Cortex of kidney (tissue), 1 donor: ENCODE measurements at places on chromosomes 7 and 10.

DNA sequence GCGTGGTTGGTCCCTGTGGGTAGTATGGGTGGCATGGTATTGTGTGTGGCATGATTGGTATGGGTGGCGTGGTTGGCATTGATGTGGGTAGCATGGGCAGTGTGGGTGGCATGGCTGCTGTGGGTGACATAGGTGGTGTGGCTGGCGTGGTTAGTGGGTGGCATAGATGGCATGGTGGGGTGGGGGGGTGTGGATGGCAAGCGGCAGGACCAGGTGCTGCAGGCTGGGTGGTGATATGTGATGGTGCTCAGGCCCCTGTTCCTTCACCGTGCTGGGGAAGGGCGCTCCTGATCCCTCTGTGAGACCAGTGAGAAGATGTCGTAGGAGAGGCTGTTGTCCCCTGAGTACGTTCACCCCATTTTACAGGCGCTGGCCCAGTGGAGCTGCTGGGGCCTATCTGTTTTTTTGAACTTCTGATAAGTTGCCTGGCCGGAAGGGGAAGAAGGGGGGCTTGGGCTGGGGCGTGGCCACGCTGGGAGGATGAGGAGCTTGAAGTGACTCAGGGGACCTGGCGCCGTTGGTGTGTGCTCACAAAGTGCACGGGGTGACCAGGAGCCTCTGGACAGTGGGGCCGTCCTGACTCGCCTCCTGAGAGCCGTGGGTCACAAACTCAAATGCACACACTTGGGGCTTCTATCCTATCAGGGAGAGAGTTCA, 17.5 kb downstream of the INPP5A start:
- no peak for DNase-seq

GRCh38 chr7:2104107-2104710, 128.5 kb downstream of the MAD1L1 start:
- no peak for DNase-seq

DNA sequence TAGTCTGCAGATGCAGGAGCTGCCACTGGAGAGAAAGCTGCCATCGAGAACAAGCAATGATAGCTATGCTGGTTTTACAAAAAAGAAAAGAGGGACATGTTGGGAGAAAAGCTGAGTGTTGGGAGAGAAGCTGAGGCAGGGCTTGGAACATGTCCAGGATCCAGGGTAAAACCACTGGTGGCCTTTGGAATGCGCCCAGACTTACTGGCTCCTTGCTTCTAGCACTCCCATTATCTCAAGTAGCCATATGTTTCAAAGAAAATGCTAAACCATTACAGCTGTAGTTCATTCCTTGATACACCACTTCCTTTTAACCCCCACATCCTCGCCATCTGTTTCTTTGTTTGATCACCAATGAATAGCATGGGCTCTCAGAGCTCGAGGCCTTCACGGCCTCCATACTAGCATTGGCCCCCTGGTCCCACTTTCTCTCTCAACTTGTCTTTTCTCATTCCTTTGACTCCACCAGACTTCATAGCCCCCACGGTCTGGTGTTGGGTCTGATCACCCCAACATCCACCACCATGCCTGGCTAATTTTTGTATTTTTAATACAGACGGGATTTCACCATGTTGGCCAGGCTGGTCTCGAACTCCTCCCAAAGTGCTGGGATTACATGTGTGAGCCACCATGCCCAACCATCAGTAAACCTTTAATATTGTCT, 23.8 kb upstream of the PLAC9 start:
- DNase-seq: no peak

DNA sequence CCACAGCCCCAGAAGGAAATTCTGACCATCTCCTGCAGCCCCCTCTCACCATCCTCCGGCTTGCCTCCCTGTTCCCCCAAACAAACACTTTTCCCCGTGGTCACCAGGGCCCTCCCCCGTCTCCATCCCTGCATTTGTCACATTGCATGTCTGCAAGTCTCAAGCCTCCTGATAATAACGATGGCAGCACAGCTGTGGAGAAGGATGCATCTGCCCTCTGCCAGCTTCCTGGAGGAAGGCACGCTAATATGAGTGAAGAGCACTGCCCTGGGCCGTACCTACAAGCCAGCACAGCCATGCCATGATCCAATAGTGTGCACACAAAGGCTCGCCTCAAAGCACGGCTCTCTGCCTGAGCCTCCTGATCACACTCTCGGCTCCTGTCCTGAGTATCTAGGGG, 98.5 kb downstream of the SLIT1 start:
- DNase-seq: no peak

GRCh38 chr10:33302208-33302829, 32.1 kb downstream of the NRP1 start:
- DNase-seq: no peak

GRCh38 chr10:132590094-132590751, 52.6 kb downstream of the INPP5A start:
- DNase-seq: no peak

GRCh38 chr7:73864981-73865711, 4.2 kb downstream of the TMEM270 start:
- DNase-seq: no peak

DNA sequence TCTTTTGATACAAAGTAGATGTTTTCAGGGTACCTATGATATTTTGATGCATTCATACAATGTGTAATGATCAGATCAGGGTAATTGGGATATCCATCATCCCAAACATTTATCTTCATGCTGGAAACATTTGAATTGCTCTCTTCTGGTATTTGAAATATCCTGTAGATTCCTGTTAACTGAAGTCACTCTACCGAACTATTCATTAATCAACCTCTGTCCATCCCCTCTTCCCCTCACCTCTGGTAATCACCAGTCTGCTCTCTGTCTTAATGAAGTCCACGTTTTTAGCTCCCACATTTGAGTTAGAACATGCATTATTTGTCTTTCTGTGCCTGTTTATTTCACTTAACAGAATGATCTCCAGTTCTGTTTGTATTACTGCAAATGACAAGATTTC, 11.3 kb downstream of the MTG1 start:
- DNase-seq: no peak

- DNase-seq: no peak
Observed at GRCh38 chr10:111578076-111578475, 501.2 kb downstream of the ADRA2A start.

GRCh38 chr7:76071316-76072242, 23.7 kb downstream of the MDH2 start:
- no peak for DNase-seq

- DNase-seq: no peak
Observed at GRCh38 chr7:149093228-149093627, 2.7 kb upstream of the ZNF786 start.

DNA sequence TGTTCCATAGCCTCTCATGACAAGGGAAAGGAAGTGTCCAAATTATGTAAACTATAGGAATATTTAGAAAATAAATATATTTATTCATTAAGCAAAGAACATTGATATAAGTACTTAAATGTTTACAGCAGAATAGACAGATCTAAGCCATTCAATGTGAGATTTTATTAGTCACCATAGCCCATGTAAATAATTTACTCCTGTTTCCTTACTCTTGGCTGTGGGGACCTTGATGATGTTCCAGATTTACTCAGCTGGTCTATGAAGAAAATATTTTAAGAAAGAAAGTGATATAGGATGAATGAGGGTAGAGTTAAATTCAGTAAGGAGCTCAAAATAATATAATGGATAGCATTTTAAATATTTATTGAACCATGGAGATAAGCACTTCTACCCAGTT, 442.6 kb upstream of the KLF6 start:
- no peak for DNase-seq

GRCh38 chr10:96765406-96766240, 45.3 kb upstream of the PIK3AP1 start:
- DNase-seq: no peak

DNA sequence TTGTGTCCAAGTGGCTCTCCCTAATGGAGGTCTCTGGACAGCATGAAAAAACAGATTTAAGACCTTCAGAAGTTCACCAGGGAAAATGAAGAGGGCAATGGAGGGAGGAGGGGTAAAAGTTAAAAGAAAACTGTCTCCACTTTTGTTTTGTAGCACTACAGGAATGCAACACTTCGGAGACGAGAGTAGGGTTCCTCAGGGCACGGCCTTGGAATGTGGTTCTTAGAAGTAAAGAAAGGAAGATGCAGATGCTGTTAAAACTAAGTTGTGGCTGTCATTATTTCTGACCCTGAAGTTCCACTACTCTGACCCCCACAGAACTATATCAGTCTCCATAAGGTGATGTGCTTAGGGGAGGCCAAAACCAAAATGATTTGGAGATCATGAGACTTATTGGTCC, 335.1 kb downstream of the XPNPEP1 start:
- DNase-seq: no peak

DNA sequence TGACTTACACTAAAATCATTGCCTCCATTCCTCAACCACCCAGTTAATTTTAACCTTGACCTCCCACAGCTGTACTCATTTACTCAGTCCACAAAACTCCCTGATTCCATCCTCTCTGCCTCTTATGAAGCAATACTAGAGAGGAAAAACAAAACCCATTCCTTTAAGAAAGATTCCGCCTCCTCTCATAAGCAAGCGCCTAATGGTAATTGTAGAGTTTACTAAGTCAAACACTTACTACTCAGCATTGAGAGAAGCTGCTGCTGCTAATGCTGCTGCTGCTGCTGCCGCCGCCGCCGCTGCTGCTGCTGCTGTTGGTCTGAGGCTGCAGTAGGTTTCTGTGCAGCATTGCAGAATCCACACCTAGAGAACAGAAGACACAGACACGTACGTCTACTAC, 2.1 kb upstream of the ADD3 start:
- DNase-seq: no peak

DNA sequence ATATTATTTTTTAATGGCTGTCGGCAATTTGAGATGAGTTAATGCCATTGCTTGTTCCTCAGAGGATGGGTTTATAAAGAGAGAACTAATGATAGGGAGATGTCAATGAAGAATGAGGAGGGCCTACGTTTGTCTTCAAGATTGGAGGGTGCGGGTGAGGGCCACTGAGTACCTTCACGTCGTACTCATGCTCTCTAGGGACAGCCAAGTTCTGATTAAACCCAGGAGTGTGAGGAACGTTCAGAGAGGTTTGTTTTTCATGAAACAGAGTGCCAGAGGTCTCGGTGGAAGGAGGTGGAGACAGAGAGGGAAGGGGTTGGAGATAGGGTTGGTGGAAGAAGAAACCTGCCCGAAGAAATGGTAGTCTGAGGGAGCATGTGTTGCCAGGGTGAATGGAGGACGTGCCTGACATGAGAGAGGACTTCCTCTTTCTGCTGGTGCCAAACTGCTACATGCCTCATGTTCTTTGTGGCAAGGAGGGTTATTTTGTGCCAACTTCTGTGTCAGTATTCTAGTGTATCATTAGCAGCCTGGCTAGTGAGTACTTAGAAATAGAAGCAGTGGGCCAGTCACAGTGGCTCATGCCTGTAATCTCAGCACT, 8.9 kb downstream of the DHTKD1 start:
- no peak for DNase-seq

- no peak for DNase-seq
Observed at GRCh38 chr10:76357726-76358415, 926.4 kb downstream of the LRMDA start.

GRCh38 chr10:51250278-51250920, 176.1 kb downstream of the PRKG1 start:
- DNase-seq: no peak

DNA sequence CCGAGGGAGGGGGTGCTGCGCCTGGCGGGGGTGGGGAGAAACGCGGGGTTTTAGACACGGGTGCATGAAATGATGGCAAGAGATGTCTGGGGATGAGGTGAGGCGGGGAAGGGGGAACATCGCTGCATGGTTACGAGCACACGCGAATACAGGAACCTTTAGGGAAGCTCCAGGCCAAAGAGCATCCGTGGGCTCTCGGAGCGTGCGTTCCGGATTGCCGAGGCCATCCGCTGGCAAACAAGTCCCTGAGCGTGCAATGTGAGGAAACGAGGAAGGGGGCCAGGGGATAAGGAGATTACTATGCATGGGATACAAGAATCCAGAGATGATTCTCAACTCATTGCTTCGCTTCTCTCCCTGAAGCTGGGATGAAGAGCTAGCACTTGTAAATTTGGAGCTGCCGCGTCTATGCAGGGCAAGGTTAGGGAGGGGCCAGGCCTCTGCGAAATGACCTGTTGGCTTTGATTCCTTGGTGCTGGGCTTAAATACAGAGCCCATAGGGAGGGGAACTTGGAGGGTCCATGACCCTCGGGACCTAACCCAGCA, 520 bp upstream of the WNT2 start:
- DNase-seq: no peak

DNA sequence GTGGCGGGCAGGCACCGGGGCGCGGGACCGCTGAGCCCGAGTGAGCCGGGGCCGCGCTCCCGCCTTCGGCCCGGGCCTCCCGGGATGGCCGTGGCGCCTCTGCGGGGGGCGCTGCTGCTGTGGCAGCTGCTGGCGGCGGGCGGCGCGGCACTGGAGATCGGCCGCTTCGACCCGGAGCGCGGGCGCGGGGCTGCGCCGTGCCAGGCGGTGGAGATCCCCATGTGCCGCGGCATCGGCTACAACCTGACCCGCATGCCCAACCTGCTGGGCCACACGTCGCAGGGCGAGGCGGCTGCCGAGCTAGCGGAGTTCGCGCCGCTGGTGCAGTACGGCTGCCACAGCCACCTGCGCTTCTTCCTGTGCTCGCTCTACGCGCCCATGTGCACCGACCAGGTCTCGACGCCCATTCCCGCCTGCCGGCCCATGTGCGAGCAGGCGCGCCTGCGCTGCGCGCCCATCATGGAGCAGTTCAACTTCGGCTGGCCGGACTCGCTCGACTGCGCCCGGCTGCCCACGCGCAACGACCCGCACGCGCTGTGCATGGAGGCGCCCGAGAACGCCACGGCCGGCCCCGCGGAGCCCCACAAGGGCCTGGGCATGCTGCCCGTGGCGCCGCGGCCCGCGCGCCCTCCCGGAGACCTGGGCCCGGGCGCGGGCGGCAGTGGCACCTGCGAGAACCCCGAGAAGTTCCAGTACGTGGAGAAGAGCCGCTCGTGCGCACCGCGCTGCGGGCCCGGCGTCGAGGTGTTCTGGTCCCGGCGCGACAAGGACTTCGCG, 534 bp downstream of the FZD9 start:
- DNase-seq: no peak

GRCh38 chr7:19307554-19307953, 162.3 kb upstream of the FERD3L start:
- no peak for DNase-seq
